ENCODE measurements at places on chromosomes 2 and 18. TPM values are rescaled to one million over a fixed set of nuclear protein-coding genes. Genes with fewer than 3 reads are reported as not detected.

DNA sequence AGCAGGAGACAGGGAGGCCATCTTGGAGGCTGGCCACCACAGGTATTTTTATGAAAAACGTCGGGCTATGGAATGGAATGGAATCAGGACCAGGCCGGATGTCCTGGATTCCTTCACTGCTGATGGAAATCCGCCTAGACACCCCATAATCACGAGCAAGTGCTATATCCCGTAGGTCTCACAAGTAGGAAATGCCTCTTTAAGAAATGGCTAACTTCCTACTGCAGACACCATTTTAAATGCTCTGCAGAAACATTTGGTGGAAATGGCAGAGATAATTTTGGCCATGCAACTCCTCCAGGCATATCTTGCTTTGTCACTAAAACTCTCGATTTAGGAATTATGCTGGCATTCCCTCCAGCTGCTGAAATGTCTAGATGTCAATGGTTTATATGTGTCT is 18.0 kb downstream of the ID2 start:
- no peaks in the 10 kb centered on the region for H3K36me3 ChIP-seq
- H3K27ac ChIP-seq = no peak overlapping the region
- no peak overlapping the region for H3K4me3 ChIP-seq
- H3K27me3 ChIP-seq = no peaks in the 10 kb centered on the region

GRCh38 chr2:197035002-197035401 is 108.5 kb upstream of the PGAP1 start:
- H3K27ac ChIP-seq = no peak overlapping the region
- H3K27me3 ChIP-seq = no peaks in the 10 kb centered on the region
- no peak for DNase-seq
- no peak overlapping the region for H3K4me3 ChIP-seq
- peaks cover 16% of the 10 kb centered on the region for H3K4me1 ChIP-seq

UPP2 gene
- not detected for total RNA-seq

DNA sequence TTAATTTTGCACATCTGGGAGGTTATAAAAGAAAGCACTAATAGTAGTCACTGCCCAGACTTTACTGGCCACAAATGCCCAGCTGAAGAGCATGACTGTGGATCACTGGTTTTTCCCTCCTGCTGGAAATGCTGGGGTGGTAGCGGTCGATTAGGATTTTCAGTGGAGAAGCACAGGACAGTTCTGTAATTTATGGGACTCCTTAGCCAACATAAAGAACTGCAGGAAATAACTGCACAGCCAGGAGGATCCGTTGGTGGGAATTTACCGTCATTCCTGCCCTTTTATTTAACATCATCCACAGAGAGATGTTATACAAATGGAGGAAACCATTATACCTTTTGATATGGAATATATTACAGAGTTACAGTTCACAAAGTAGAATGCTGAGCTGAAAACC is 61.5 kb downstream of the TNFRSF11A start:
- no peaks in the 10 kb centered on the region for H3K27me3 ChIP-seq
- H3K27ac ChIP-seq = no peak overlapping the region
- H3K36me3 ChIP-seq = no peaks in the 10 kb centered on the region
- H3K4me1 ChIP-seq = no peaks in the 10 kb centered on the region

DNA sequence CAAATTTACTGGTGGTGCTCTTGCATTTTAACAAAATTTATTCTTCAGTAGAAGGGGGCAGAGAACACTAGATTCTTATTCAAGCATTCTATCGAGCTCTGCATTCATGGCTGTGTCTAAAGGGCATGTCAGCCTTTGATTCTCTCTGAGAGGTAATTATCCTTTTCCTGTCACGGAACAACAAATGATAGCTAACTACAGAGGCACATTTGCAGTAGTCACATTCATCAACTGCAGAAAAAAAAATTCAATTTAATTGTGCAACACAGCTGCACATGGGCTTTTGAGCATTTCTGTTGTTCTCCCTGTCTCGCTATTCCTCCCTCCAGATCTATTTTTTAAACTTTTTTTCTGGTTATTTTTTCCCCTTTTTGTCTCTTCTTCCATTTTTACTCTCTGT is 13.0 kb upstream of the DLX1 start:
- H3K4me3 ChIP-seq = no peak overlapping the region
- no peak overlapping the region for H3K27ac ChIP-seq
- no peaks in the 10 kb centered on the region for H3K27me3 ChIP-seq
- no peaks in the 10 kb centered on the region for H3K36me3 ChIP-seq
- DNase-seq = no peak

ATP8B1 gene
- not detected for total RNA-seq

GRCh38 chr2:132623096-132623839 is 46.7 kb downstream of the LYPD1 start:
- no peak for DNase-seq
- H3K27me3 ChIP-seq = no peaks in the 10 kb centered on the region
- no peak overlapping the region for H3K4me3 ChIP-seq
- no peak overlapping the region for H3K27ac ChIP-seq

- no peak overlapping the region for H3K4me3 ChIP-seq
- H3K27ac ChIP-seq = no peak overlapping the region
- H3K4me1 ChIP-seq = no peaks in the 10 kb centered on the region
- DNase-seq = no peak
- no peaks in the 10 kb centered on the region for H3K36me3 ChIP-seq
- H3K27me3 ChIP-seq = no peaks in the 10 kb centered on the region
Measured at GRCh38 chr2:22382479-22383169, 1002.4 kb upstream of the KLHL29 start.

CCDC68 gene
- not detected for total RNA-seq

- no peak for DNase-seq
- no peaks in the 10 kb centered on the region for H3K36me3 ChIP-seq
- no peaks in the 10 kb centered on the region for H3K27me3 ChIP-seq
Measured at GRCh38 chr2:71576541-71576940, 123.2 kb downstream of the DYSF start.

GRCh38 chr18:75297731-75298130 is 87.1 kb downstream of the TSHZ1 start:
- no peaks in the 10 kb centered on the region for H3K4me1 ChIP-seq
- no peak overlapping the region for H3K4me3 ChIP-seq

DNA sequence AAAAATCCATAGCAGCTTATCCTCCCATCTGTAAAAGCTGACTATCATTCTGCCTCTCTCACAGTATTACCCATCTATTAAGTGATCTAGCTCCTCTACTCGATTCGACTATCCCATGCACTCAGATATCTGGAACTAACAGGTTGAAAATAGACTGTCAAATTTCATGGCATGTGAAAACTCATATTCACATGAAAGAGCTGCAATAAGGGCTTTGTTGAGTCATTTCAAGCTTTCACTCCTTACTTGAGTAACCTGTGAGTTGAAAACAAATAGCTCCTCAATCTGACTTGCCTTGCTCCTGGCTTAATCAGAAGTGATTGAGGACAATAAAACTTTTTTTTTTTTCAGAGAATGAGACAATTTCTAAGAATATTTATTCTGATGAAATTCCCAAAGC is 192.4 kb upstream of the ERBB4 start:
- no peaks in the 10 kb centered on the region for H3K27me3 ChIP-seq
- DNase-seq = no peak
- H3K4me1 ChIP-seq = no peaks in the 10 kb centered on the region
- no peak overlapping the region for H3K4me3 ChIP-seq
- no peaks in the 10 kb centered on the region for H3K36me3 ChIP-seq

- H3K36me3 ChIP-seq = no peaks in the 10 kb centered on the region
- no peak overlapping the region for H3K4me3 ChIP-seq
- DNase-seq = no peak
- no peak overlapping the region for H3K27ac ChIP-seq
- H3K4me1 ChIP-seq = no peaks in the 10 kb centered on the region
- no peaks in the 10 kb centered on the region for H3K27me3 ChIP-seq
Measured at GRCh38 chr18:35085450-35086380, 44.5 kb downstream of the MAPRE2 start.

DUSP2 gene
- total RNA-seq = 50.3 TPM

ALK gene
- not detected for total RNA-seq

GRCh38 chr18:54284535-54284934 is 15.2 kb downstream of the POLI start:
- no peaks in the 10 kb centered on the region for H3K27me3 ChIP-seq
- no peak overlapping the region for H3K27ac ChIP-seq
- H3K36me3 ChIP-seq = peaks cover 46% of the 10 kb centered on the region
- no peak for DNase-seq
- H3K4me3 ChIP-seq = no peak overlapping the region
- no peaks in the 10 kb centered on the region for H3K4me1 ChIP-seq

- H3K4me3 ChIP-seq = no peak overlapping the region
- no peak for DNase-seq
- no peaks in the 10 kb centered on the region for H3K4me1 ChIP-seq
- no peak overlapping the region for H3K27ac ChIP-seq
- H3K36me3 ChIP-seq = no peaks in the 10 kb centered on the region
Measured at GRCh38 chr2:133641942-133642725, 73.9 kb upstream of the NCKAP5 start.

- DNase-seq = no peak
- no peak overlapping the region for H3K4me3 ChIP-seq
- H3K27me3 ChIP-seq = no peaks in the 10 kb centered on the region
Measured at GRCh38 chr2:36497570-36498163, 100.3 kb downstream of the FEZ2 start.

SERPINB3 gene
- not detected for total RNA-seq

- H3K27ac ChIP-seq = no peak overlapping the region
- no peaks in the 10 kb centered on the region for H3K36me3 ChIP-seq
Measured at GRCh38 chr2:145777297-145777696, 1257.4 kb upstream of the ZEB2 start.

DNA sequence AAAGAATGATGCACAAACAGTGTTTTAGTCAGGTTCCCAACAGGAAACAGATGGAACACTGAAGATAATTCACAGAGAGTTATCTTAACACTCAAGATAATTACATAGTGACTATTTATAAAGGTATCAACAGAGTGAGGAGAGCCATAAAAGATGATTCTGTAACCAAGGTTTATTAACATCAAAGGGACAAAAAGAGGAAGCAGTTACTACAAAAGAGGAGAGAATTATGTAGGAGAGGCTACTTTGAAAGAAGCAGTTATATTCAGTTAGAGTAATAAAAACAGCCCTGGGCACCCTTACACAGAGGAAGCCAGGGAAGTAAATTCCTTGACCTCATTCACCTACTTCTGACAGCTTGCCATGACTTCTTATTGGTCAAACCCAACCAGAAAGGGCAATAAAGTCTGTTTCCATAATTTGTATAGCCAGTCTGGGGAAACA is 326.5 kb upstream of the SLC39A10 start:
- no peak overlapping the region for H3K27ac ChIP-seq
- no peaks in the 10 kb centered on the region for H3K4me1 ChIP-seq
- H3K4me3 ChIP-seq = no peak overlapping the region
- no peak for DNase-seq
- H3K27me3 ChIP-seq = no peaks in the 10 kb centered on the region
- no peaks in the 10 kb centered on the region for H3K36me3 ChIP-seq

LRP2 gene
- total RNA-seq = not detected

GRCh38 chr18:35191698-35192025 is 49.2 kb upstream of the ZNF397 start:
- DNase-seq = no peak
- no peaks in the 10 kb centered on the region for H3K36me3 ChIP-seq
- no peaks in the 10 kb centered on the region for H3K27me3 ChIP-seq
- no peak overlapping the region for H3K27ac ChIP-seq
- no peaks in the 10 kb centered on the region for H3K4me1 ChIP-seq

PLA2R1 gene
- total RNA-seq = not detected

GALM gene
- 14.4 TPM for total RNA-seq

ARPC2 gene
- 694 TPM for total RNA-seq

DNA sequence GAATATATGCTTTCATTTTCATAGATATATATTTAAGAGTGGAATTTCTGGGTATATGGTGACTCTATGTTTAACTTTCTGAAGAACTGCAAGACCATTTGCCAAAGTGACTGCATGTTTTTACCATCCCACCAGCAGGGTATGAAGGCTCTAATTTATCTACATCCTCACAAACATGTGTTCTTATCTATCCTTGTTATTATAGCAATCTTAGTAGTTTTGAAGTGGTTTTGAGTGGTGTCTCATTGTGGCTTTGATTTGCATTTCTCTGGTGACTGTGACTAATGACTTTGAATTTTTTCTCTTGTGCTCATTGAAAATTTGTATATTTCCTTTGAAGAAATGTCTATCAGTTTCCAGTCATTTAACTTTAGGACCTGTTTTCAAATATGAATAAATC is 310.2 kb upstream of the NRP2 start:
- no peaks in the 10 kb centered on the region for H3K4me1 ChIP-seq
- no peak overlapping the region for H3K27ac ChIP-seq
- no peaks in the 10 kb centered on the region for H3K36me3 ChIP-seq
- H3K27me3 ChIP-seq = no peaks in the 10 kb centered on the region
- H3K4me3 ChIP-seq = no peak overlapping the region
- DNase-seq = no peak

- H3K27me3 ChIP-seq = no peaks in the 10 kb centered on the region
- H3K4me3 ChIP-seq = no peak overlapping the region
- no peaks in the 10 kb centered on the region for H3K36me3 ChIP-seq
- H3K4me1 ChIP-seq = no peaks in the 10 kb centered on the region
- no peak for DNase-seq
- H3K27ac ChIP-seq = no peak overlapping the region
Measured at GRCh38 chr2:84160453-84160852, 298.6 kb downstream of the SUCLG1 start.

DNA sequence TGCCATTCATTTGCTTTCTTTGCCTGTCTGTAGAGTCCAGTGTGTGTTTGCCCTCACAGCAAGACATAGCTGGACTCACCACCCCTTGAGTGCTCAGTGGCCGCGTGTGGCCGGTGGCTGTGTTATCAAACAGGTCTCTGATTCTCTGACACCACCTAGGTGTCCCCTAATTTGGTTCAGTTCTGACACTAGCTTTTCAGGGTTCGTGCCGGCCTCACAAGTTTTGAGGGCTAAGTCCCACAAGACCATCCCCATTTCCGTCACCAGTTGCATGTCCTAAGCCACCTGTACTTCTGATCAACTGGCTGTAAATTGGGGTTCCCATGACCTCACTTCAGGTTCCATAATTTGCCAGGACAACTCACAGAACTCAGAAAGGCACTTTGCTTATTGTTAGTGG is 23.5 kb downstream of the NCK2 start:
- no peak overlapping the region for H3K27ac ChIP-seq
- no peak for DNase-seq
- H3K4me1 ChIP-seq = peaks cover 84% of the 10 kb centered on the region
- H3K27me3 ChIP-seq = no peaks in the 10 kb centered on the region
- H3K4me3 ChIP-seq = no peak overlapping the region

SRD5A2 gene
- total RNA-seq = not detected

KCNF1 gene
- total RNA-seq = not detected

Measured in naive thymus-derived CD4-positive, alpha-beta T cell (primary cell).